ENCODE measurements at places on chromosomes 3 and 15.

DNA sequence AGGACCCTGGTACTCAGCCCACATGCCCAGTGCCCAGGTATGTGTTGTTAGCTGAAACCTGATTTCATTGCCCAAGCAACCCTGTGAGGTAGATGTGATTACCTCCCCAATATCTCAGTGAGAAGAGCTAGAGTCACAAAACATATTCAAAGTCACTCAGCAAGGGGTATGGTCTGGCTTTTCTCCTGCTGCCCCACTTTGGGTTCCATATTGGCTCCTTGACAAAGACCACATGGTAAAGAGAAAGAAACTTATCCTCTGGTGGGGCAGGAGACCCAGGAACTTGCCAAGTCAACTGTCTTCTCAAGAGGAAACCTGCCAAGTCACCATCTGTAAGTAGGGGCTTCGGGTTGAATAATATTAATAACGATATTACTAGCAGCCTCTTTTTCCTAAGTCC lies 148.3 kb upstream of the LMCD1 start:
- no peak for DNase-seq

DNA sequence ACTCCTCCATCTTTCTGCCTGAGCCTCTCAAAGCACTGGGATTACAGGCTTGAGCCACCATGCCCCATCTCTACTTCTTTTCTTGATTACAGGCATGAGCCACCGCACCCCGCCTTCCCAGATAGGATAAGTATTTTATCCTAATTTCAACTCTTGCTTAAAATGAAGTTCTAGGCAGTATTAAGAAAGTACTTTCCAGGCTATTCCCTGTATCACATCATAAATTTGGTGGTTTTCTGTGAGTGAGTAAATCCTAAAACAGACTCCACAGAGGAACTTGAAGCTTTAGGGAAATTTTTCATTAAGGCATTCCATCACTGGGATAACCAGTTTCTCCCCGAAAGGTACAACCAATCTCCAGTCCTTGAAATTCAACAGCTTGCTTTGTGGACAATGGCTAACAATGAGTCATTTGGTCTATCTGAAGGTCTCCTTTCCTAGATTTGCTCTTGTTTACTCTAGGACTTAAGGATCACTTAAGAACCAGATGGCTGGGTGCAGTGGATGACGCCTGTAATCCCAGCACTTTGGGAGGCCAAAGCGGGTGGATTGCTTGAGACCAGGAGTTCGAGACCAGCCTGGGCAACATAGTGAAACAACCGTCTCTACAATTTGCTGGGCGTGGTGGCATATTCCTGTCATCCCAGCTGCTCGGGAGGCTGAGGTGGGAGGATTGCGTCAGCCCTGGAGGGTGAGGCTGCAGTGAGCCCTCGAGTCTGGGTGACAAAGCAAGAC lies 49.7 kb upstream of the SKIL start:
- DNase-seq, result no peak

- no peak for DNase-seq
Measured at GRCh38 chr15:71187078-71187477, 71.8 kb downstream of the THSD4 start.

GRCh38 chr3:49750056-49750455 lies 26.3 kb upstream of the GMPPB start:
- no peak for DNase-seq

DNA sequence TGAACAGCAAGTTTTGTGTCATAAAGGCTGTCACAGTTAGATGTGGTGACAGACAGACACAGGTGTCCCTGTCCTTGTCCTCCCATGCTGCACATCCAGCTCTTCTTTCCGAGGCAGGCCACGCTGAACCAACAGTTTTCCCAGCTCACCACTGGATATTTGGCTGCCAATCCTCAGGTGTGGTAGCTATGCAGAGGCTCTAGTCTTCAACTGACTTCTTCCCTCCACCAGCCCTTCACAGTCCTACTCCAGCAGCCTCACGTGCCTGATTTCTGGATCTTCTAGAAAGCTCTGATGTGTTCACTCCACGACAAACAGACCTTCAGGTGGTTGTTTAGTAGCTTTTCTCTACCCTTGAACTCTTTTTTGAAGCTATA lies 145.5 kb downstream of the UACA start:
- DNase-seq, result no peak

GRCh38 chr3:129224984-129225393 lies 24.4 kb upstream of the COPG1 start:
- DNase-seq, result no peak

DNA sequence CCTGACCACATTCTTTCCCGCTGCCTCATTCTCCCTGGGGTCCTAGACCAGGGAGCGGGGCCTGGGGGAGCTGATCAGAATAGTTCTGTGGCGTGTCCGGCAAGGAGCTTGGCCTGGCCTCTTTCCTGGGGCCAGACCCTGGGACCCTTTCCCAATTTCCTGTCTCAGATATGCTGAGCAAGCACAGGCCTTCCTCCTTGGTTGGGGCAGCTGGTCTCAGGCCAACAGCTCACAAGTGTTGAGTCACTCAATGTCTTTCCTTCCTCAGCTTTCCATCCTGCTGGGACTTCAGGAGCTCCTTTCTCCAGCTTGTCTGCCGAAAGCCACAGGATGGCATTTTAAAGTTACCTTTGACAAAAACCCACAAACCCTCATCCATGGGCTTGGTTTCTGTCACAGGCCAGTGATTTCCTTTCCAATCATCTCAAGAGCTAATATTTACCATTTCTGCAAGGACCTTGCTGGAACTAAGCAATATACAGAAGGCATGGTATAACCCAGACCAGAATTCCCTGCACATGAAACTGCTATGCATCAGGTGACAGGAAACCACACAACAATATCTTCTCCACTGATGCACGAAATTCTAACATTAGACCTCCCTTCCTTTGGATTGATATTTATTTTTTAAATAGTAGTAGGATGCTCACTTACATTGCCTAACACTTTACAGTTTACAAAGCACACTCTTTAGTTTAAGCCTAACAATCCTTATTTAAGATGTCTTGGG lies 19.5 kb upstream of the TIMP4 start:
- no peak for DNase-seq

DNA sequence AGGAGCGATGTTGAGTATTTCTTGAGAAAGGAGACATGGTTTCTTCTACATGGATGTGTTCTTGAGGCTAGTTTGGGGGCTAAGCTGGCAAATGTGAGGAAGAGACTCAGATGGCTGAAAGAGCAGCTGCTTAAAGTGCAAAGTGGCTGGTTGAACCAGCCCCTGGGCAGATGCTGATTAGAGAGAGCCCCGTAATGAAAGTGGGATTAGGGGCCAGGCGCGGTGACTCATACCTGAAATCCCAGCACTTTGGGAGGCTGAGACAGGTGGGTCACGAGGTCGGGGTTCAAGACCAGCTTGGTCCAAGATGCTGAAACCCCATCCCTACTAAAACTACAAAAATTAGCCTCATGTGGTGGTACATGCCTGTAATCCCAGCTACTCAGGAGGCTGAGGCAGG lies 75.0 kb upstream of the GCNT3 start:
- DNase-seq, result no peak

GRCh38 chr15:50452927-50453326 lies 28.7 kb downstream of the USP8 start:
- no peak for DNase-seq

GRCh38 chr3:107699682-107700081 lies 176.9 kb downstream of the BBX start:
- DNase-seq, result no peak

Data from activated T-cell treated with anti-CD3 and anti-CD28 coated beads, Interleukin-2, amount 50 U/mL, for 1 hour (primary cell).